ENCODE measurements at places on chromosomes 2 and 18.

DNA sequence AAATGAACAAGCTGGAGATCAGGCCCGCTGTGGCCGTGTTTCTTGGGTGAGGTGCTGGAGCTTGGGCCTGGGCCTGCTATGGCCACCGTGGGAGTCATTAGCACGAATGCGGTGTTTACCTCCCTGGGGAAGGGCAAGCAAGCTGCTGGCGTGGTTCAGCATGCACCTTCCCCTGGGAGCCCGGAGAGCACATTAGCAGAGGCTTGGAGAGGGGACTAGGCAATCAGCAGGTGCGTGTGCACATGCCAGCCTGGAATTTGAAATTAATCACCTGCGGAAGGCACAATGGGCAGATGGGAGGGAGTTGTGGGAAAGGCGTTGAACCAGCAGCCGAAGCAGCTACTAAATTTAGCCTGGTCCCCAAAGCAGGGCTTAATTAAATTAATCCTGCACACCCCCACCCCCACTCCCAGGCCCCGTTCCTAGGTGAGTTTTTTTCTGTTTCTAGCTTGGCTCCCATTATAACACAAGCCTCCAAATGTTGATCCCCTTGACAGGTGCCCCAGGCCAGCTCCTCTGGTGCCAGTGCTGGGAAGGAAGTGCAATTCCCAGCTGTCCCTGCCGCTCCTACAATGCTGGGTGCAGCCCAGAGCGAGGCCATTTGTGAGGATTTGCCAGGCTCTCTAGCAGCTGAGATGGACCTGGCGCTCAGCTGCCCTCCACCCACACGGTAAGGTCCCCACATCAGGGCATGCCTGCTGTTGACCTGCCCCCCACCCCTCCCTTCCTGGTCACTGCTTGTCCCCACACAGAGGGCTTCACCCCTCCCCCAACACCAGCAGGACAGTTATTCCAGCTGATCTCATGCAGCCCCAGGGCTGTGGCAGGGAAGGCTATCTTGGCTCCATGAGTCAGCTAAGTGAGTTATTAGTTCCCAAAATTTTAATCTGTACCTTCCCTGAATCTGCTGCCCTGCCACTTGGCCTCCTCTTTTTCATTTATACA, 115.0 kb downstream of the ZBTB7C start:
- no peak for DNase-seq

- no peak for DNase-seq
Observed at GRCh38 chr2:121469356-121469755, 61.3 kb upstream of the RNU4ATAC start.

DNA sequence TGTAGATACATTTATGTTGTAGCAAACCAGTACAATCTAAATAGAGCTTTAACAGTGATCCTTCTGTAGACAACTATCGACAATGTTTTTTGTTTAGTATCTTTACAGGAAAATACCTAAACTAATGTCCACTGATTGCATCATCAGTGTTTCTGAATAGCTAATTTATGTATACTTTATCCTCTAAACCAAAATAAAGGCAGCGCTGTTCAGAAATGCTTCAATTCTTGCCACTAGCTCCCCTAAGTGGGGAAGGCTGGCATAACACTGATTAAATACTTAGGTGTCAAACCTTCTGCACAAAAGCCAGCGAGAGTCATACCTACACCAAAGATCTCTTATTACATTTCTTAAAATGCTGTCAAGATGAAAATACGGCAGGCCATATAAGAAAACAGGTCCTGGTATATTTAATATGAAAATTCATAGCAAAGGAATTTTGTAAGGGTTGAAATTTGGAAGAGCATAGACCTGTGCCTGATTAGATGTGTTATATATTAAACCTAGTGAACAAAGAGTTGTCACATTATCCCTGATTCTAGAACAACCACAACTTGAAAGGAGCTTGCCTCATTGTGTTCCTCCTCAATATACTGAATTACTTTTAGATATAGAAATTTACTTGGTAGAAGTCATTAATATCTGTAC, 1693.4 kb upstream of the SLC39A10 start:
- no peak for DNase-seq

DNA sequence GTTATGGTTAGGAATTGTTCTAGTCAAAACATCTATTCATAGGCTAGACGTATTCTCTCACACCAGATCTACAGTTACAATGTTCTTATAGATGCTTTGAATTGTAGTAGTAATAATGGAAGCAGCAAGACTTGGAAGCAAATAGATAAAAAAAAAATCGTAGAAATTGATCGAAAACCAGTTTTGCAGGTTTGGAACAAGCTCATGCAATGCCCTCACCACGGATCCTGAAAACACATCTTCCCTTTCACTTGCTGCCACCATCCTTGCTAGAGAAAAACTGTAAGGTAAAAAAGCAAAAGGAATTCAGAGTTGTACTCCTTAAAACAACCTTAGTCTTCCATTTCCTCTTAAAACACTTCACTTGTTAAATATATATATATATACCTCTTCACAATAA, 4.4 kb downstream of the SULT1C4 start:
- no peak for DNase-seq

DNA sequence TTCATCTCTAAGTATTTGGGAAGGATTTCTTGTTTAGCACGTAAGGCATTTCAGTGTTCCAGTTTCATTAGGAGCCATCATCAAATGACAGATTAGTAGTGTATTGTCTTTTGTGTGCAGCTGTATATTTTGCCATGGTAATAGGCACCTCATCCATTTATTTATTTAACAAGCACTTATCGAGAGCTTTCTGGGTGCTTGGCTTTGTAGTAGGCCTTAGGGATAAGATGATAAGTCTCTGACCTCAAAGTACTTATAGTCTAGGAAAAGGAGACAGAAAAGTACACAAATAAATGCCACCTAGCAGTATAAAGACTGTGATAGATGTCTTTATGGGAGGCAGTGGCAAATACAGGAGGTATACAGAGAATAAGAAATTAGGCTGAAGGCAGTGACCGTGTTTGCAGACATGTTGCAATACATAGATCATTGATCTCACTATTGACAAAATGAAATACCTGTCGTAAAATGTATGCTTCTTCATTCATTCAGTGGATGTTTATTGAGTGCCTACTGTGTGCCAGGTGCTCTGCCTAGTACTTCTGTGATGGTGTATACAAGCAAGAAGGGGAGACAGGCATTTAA, 265.9 kb downstream of the SETBP1 start:
- DNase-seq = no peak

DNA sequence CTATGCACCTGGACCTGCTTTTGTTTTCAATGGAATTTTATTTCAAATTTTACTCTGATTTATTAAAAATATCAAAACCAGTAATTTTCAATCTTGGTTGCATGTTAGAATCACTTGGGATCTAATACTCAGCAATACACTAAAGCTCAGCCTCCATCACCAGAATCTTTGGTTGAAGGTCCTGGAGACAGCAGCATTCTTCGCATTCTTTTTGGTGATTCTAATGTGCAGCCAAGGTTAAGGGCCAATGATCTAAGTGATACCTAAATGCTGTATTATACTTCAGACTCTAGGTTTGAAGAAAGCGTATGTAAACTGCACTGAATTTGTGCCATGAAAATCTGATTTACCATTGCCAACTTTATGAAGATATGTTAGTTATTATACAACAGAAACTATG, 493.1 kb downstream of the XIRP2 start:
- no peak for DNase-seq

All from stimulated activated CD4-positive, alpha-beta T cell treated with anti-CD3 and anti-CD28 coated beads, Interleukin-12 subunit alpha, Interleukin-12 subunit beta, amount 100 ng/mL, for 24 hours (primary cell).